BE2C (cell line): ENCODE measurements at places on chromosomes 5 and 9.

- no peak for DNase-seq
These were observed 20.1 kb downstream of the IPO11 start for GRCh38 chr5:62432621-62433064.

GRCh38 chr5:166165596-166165995 is 2125.8 kb upstream of the WWC1 start:
- DNase-seq, result no peak

GRCh38 chr5:180235077-180235476 is 26.1 kb upstream of the RASGEF1C start:
- DNase-seq, result no peak

DNA sequence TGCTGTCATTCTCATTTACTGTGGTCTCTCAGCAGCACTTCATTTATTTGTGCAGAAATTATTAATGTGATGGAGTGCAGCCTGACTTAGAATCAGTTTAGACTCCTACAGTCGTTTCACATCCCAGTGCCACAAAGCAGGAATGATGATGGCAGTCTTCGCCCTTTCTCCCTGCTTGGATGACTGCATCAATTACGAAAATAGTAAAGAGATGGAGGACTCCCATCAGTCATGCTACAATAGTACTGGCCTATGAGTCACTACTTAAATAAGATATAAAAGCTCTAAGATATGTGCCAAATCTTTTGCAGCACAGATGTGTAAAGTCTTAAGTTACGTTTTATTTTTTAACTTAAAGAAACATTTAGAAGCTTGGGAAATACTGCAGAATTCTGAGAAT is 263.9 kb downstream of the CHSY3 start:
- DNase-seq, result no peak

DNA sequence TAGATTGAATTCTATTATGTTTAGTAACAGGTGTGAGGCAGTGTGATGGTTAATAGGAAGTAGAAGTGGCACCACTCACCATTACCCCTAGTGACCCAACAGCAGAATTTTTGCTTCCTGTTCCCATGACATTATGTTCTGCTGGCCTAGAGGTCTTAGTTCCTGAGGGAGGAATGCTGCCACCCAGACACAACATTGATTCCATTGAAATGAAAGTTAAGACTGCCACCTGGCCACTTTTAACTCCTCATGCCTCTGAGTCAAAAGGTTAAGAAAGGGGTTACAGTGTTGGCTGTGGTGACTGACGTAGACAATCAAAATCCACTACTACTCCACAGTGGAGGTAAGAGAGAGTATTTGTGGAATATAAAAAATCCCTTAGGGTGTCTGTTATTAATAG is 218.9 kb upstream of the NMUR2 start:
- DNase-seq, result no peak

DNA sequence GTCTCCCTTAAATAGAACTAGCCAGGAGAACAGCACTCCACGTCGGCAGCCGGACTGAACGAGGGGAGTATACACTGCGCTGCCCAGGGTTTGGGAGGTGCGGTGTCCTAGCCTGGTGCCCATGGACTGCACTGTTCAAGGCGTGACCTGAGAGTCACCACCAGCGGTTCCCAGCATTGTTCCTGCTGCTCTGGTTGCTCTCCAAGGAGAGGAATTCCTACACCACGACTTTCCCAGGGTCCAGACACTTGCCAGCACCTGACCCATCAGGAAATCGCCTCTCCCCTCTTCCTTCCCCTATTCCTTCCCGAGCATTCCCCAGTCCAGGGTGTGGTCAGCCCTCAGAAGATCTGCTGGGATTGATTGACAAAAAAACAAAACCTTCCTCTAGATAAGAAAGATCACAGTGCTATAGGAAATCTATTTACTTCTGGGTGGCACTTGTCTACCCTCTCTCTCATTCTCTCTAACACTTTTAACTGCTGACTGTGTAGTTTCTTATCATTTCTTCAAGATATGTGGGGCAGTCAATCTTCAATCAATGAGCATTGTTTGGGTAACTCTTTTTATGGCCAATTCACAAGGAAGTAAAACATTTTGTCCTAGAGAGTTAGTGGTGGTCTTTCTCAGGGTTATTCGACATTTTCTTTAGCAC is 297.8 kb upstream of the ACTBL2 start:
- no peak for DNase-seq

DNA sequence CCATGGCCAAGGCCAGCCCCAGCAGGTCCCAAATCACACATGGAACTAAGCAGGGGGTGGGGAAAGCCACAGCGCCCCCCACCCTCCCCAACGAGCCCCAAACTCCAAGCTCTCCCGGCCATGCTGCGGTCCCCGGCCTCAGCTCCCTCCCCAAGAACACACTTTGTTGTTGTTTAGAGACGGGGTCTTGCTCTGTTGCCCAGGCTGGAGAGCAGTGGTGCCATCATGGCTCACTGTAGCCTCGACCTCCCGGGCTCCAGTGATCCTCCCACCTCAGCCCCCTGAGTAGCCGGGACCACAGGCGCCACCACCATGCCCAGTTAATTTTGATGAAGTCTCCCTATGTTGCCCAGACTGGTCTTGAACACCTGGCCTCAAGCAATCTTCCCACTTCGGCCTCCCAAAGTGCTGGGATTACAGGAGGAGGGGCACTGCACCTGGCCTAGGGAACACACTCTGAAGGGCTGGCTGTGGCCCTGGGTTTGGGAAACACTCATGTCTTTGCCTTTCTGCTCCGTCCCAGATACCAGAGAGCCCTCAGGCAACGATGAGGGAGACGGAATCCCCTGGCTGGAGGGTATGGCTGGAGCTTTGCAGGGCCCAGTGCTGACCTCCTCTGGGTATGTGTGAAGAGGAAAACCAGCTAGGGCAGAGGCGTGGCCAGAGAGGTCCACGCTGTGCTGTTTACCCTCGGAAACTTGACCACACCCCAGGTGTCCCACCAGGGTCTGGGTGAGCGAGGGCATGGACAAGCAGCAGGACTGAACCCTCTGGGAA is 53.2 kb upstream of the UBAC1 start:
- DNase-seq, result peak; percentile 7

DNA sequence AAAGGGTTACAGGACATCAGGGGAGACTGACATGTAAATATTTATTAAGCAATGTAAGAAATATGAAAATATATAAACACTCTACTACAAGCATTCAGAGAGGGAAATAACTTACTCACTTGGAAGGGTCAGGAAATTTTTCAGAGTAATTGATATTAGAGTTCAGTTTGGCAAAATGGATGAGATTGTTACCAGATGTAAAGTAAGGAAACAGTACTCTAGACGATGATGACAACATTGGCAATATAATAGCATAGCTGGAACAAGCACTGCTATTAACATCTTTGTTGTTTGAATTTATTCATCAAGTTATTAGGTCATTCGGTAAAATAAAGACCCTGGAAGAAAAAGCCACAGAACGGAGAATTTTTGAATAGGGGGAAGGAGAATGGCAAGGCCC is 49.1 kb downstream of the GNA14 start:
- DNase-seq, result no peak

GRCh38 chr5:169013208-169013728 is 287.7 kb downstream of the SLIT3 start:
- DNase-seq, result no peak

- DNase-seq, result no peak
These were observed 92.6 kb downstream of the HSPA4 start for GRCh38 chr5:133144245-133144981.
